Type B pancreatic cell (in vitro differentiated cells): ENCODE measurements at places on chromosomes 3 and 15. TPM values are rescaled to one million over a fixed set of nuclear protein-coding genes. Genes with fewer than 3 reads are reported as not detected.
A peak's percentile ranks its signal among the peaks of the same experiment; 100 is the strongest.

HHATL gene
- not detected in 2 replicates for total RNA-seq

P2RY1 gene
- 2.3 and 3.6 TPM in 2 replicates for total RNA-seq

PARP16 gene
- total RNA-seq: 8.0 and 12.7 TPM in 2 replicates

MUC4 gene
- total RNA-seq: 1.9 and 2.4 TPM in 2 replicates

DNAH12 gene
- 0.29 and 0.87 TPM in 2 replicates for total RNA-seq

LIPH gene
- 5.3 and 8.4 TPM in 2 replicates for total RNA-seq

ARPIN gene
- 14.9 and 22.7 TPM in 2 replicates for total RNA-seq

EXD1 gene
- not detected in 2 replicates for total RNA-seq

RETNLB gene
- 1.1 TPM in 1 of 2 replicates, not detected in the other for total RNA-seq

- no peak overlapping the region for H3K27ac ChIP-seq
- DNase-seq: no peak
- H3K27me3 ChIP-seq: no peaks in the 10 kb centered on the region
- no peak overlapping the region for H3K4me3 ChIP-seq
- no peaks in the 10 kb centered on the region for H3K4me1 ChIP-seq
Measured at GRCh38 chr15:42523331-42523730, 25.3 kb downstream of the LRRC57 start.

DNA sequence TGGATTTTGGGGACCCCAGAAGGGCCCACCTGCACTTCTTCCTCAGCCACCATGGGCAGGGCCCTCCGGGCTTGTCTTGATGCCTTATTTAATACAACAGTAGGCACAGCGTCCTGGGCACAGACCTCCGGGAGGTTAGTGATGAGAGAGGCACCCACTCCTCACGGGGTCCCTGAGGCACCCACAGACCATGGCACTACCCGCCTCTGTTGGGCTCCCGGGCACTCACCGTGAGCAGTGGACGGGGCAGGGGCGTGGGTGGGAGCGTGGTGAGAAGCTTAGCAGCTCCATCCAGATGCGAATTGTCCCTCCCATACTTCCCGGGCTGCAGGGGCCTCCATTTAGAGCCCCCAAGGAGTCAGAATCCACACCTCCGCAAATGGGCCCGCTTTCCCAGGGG is 317 bp upstream of the MESP2 start:
- H3K27me3 ChIP-seq: peaks cover 2% of the 10 kb centered on the region
- H3K27ac ChIP-seq: no peak overlapping the region
- no peak overlapping the region for H3K4me3 ChIP-seq
- H3K36me3 ChIP-seq: no peaks in the 10 kb centered on the region
- no peak for DNase-seq

DNA sequence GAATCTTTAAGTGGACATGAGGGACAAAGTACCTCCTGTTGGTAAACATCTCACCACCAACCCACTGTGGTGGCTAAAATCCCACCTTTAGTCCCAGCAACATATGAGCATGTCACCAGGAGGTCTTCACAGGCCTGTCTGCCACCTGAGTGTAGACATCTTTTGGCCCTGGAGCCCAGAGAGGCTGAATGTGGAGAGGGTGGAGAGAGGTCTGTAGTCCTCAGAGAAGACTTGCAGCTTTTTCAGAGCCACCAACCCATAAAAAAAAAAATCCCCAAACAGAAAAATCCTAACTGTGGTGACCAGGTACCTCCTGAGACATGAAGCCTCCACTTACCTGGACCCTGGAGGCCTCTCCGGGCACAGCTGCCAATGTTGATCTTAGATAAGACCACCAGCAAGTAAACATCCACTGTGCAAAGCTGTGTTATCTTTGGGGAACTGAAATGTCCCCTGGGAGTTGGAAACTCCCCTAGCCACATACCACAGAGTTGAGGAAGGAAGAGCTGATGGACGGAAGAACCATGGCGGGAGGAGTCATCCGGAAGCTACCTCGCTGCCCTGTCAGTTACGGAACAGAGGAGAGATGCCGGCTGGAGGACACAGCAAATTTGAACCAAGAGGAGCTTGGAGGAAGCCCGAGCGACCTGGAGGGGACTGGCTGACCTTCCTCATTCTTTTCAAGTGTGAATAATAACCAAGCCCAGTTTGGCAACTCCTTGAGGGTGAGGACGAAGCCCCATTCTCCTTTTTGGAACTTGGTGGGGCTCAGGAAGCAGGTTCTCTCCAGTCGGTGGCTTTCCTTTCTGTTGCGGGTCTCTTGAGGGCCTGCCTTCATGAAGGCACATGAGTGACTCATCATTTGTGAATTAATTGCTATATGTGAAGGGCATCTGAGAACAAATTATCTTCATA is at the start of gene GHRL:
Gene GHRL (minus strand): TSS at position 443 of the 915 bp plus-strand sequence. CDS start 2,767 bp downstream, outside the sequence.
- H3K4me1 ChIP-seq: no peaks in the 10 kb centered on the region
- peak within 1 kb of the TSS; percentile 29 for H3K27ac ChIP-seq
- DNase-seq: no peak
- H3K36me3 ChIP-seq: peaks cover 13% of the 10 kb centered on the region
- no peak within 1 kb of the TSS for H3K4me3 ChIP-seq

DNA sequence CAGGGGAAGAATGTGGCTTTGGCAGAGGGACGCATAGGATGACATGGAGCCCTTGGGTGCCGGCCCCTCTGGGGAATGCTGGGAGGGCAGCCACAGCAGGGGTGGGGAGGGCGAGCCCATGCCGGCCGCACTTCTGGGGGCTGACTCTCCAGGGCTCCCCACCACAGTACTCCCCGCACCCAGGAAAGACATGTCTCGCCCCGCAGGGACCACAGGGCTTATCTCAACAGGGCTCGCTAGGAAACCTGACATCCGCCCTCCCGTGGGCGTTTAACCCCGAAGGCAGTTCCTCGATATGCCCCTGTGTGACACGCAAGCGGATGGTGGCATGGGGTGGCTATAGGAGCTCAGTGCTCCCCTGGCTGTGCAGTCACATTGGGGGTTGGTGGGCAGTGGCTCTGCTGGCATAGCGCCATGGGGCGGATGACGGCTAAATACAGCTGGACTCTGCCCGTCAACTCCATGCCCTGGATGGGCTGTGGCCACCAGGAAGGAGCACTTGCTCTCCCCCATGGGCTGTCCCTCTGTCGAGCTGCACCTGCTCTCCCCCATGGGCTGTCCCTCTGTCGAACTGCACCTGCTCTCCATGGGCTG is 141.4 kb downstream of the ADAMTS17 start:
- peak overlapping the region; percentile 86 for H3K27ac ChIP-seq
- H3K27me3 ChIP-seq: no peaks in the 10 kb centered on the region
- H3K36me3 ChIP-seq: peaks cover 6% of the 10 kb centered on the region
- DNase-seq: peak; percentile 62
- no peak overlapping the region for H3K4me3 ChIP-seq

DNA sequence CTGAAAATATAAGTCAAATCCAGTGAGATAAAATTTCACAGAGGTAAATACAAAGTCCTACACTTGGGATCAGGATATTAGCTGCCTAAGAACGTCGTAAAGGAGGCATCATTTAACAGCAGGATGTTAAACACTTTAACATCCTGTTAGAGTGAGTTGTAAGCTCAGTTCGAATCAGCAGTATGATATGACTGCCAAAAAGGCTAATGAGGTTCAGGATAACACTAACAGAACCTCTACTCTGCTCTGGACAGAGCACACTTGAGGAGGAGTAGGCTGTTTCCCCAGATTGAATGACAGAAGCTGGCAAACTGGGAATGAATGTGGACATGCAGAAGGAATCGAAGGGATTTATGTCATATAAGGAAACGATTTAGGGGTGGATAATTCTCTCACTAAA is 227.1 kb upstream of the CD96 start:
- H3K4me1 ChIP-seq: peaks cover 5% of the 10 kb centered on the region
- no peak overlapping the region for H3K4me3 ChIP-seq
- no peak for DNase-seq
- no peaks in the 10 kb centered on the region for H3K27me3 ChIP-seq
- no peak overlapping the region for H3K27ac ChIP-seq

DNA sequence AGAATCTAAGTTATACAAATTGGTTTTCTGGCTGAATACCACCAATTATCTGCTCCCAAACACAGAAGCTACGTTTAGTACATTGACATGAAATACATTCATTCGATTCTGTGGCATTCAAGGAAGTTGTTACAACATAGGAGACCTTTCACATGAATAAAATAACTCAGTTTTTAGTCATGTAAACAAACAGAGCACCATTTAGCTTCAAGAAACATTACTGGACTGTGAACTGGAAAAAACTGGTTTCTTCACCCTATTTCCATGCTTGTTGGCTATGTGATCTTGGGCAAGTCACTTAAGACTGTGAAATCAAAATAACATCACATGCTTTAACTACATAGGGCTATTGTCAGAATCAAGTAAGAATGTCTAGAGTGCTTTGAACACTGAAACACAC is 46.2 kb downstream of the NRG4 start:
- H3K4me3 ChIP-seq: no peak overlapping the region
- H3K36me3 ChIP-seq: no peaks in the 10 kb centered on the region
- no peaks in the 10 kb centered on the region for H3K4me1 ChIP-seq

DNA sequence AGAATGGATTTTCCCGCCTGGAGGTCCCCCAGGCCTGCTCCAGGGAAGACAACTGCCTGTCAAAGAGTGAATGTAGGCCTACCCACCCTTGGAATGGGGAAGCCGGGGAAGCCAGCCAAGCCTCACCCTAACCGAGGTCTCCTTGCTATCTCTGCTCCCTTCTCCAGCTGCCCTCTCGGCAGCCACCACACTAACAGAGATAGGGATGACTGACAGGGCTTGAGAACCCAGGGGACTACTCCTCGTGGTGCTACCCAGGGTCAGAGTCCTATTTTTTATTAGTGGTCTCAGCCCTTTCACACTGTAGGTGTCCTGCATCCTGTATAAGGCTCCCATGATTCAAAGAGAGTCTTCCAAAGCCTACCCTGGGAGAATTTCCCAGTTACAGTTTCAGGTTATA is 160.6 kb upstream of the CHRM5 start:
- no peak overlapping the region for H3K4me3 ChIP-seq
- no peaks in the 10 kb centered on the region for H3K4me1 ChIP-seq
- no peaks in the 10 kb centered on the region for H3K36me3 ChIP-seq
- no peak overlapping the region for H3K27ac ChIP-seq

GRCh38 chr15:36430726-36431265 is 148.6 kb upstream of the CDIN1 start:
- H3K4me1 ChIP-seq: no peaks in the 10 kb centered on the region
- H3K27ac ChIP-seq: no peak overlapping the region
- no peak for DNase-seq
- H3K36me3 ChIP-seq: no peaks in the 10 kb centered on the region
- no peaks in the 10 kb centered on the region for H3K27me3 ChIP-seq

DNA sequence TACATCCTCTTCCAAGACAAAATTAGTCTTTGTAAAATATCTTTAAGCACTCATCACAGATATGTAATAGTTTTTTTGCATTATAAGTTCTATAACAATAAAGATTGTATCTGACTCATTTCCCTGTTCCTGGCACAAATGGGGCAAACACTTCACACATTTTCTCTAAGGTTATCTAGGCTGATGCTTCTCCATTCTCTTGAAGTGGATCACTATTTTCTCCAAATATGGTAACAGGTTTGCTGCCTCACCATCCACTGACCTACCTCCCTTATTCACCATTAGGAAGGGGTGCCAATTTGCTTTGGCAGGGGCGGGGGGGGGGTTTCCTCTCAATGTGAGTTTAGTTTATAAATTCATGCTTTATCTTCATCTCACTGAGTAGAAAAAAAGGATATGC is 767.7 kb upstream of the LMCD1 start:
- H3K27ac ChIP-seq: no peak overlapping the region
- no peak overlapping the region for H3K4me3 ChIP-seq
- no peak for DNase-seq
- H3K36me3 ChIP-seq: no peaks in the 10 kb centered on the region
- H3K27me3 ChIP-seq: no peaks in the 10 kb centered on the region

GRCh38 chr15:71761649-71762048 is 48.7 kb upstream of the NR2E3 start:
- no peaks in the 10 kb centered on the region for H3K27me3 ChIP-seq
- peaks cover 36% of the 10 kb centered on the region for H3K36me3 ChIP-seq
- no peak overlapping the region for H3K4me3 ChIP-seq
- peaks cover 4% of the 10 kb centered on the region for H3K4me1 ChIP-seq
- DNase-seq: no peak

DNA sequence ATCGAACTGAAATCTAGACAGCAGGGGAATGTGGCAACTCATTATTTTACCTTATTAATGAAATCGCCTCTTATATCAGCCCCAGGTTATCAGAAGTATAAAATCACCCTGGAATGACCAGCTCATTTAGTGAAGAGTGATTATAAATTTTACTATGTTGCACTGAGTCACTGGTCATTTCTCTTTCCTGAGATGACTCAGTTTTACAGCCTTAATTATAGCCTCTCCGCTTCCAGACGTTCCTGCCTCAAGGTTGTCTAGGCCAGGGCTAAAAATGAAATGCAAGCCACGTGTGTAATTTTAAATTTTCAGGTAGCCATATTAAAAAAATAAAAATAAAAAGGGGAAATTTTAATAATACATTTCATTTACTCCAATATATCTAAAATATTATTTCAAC is 33.3 kb downstream of the DET1 start:
- H3K4me3 ChIP-seq: no peak overlapping the region
- peaks cover 19% of the 10 kb centered on the region for H3K36me3 ChIP-seq
- DNase-seq: no peak
- H3K27me3 ChIP-seq: no peaks in the 10 kb centered on the region
